Left kidney (tissue), 8 donors: ENCODE measurements at places on chromosomes 6 and 20.
A peak's percentile ranks its signal among the peaks of the same experiment; 100 is the strongest.

DNA sequence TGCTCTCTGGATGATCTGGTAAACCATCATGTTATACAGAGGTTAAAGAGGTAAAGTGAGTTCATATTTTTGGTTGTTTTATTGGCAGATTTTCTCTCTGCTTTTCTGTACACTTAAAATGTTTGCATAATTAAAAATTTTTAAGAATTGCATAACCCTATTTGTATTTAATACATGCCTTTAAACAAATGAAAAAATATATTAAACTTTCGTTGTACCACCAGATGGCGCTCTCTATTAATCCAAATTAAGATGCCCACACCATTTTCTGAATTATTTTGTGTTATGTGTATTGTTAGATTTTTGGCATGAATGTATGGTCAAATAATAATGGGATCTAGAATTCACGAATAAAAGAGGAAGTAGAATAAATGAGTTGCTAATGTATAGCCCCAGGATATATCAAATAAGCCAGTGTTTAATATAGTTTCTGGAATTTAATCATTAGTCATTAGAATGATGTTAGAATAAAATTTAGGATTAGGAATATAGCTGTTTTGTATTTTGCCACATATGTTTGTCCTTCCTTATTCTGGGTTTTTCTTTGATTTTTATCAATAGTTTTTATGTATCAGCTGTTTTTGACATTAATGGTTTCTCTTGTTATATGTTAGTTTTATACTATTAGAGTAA is 38.9 kb downstream of the SMAP1 start:
- DNase-seq: peak; percentile 36

- no peak for DNase-seq
These were observed 252.6 kb downstream of the DLL1 start for GRCh38 chr6:170038251-170038650.

DNA sequence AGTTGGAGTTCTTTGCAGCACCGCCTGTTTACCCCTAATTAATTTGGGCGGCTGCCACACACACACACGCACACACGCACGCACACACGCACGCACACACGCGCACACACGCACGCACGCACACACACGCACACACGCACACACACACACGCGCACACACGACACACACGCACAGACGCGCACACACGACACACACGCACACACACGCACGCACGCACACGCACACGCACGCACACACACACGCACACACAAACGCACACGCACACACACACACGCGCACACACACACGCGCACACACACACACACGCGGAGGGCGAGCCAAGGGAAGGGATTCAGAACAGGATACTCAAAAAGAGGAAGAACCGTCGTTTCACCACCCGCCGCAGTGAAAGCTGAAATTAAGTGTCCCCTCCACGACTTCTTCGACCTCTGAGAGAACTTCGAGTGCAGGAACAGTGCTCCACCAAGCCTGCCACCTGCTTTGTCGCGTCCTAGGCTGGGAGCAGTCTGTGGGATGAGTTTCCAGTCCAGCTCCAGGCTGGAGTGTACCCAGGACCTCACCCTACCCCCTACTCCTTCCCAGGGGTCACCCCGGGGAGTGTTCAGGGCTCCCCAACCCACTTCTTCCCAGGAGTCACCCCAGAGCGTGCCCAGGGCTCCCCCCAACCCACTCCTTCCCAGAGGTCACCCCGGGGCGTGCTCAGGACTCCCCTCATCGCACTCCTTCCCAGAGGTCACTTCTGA is 1.1 kb downstream of the RNASET2 start:
- no peak for DNase-seq

DNA sequence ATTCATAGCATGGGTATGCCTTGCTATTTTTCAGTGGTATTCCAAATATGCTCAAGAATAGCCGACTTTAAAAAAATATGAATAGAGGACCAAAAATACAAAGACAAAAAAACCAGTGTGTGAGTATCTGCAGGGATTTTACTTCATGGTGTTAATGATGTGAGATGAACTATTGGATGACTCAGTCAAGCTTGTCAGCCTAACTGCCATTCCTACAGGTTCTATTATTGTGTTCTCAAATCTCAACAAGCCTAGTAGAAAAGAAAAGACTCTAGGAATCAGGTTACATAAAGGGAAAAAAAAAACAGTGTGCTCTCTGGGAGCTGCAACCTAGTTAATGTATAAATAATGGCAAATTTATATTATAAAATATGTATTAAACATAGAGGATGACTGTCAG is 588.4 kb upstream of the BTBD3 start:
- no peak for DNase-seq

GRCh38 chr6:157066781-157067491 is 256.4 kb downstream of the TMEM242 start:
- DNase-seq: no peak

DNA sequence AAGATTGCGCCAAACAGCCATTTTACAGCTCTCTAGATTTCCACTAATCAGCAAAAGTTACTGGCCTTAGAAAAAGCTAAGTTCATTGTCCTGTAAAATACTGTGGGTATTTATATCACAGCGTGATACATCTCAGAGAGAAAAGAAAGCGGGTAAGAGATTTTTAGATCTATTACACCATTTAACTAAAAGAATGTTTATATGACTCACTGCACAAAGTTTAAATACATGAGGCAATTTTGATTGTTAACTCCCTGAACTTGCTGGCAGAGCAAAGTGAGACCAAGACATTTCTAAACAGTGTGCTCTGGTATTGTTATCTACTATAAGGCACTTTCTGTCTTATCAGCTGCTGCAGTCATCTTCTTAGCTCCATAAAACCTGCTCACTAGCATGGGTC is 314.3 kb downstream of the EPHA7 start:
- DNase-seq: no peak

- DNase-seq: no peak
These were observed 126.8 kb downstream of the MAP3K7 start for GRCh38 chr6:90460051-90460450.

DNA sequence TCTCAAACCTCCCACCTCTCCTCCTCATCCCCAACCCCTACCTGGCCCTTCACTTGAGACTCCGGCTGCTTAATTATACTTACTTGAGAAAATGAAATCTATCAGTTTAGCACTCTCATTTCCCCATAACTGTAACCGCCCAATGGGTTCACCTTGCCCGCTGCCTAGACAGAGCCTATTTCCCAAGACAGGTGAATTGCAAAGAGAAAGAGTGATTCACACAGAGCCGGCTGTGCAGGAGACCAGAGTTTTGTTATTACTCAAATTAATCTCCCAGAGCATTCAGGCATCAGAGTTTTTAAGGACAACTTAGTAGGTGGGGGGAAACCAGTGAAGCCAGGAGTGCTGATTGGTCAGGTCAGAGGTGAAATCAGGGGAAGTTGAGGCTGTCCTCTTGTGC is 301.4 kb upstream of the CDYL start:
- DNase-seq: no peak

DNA sequence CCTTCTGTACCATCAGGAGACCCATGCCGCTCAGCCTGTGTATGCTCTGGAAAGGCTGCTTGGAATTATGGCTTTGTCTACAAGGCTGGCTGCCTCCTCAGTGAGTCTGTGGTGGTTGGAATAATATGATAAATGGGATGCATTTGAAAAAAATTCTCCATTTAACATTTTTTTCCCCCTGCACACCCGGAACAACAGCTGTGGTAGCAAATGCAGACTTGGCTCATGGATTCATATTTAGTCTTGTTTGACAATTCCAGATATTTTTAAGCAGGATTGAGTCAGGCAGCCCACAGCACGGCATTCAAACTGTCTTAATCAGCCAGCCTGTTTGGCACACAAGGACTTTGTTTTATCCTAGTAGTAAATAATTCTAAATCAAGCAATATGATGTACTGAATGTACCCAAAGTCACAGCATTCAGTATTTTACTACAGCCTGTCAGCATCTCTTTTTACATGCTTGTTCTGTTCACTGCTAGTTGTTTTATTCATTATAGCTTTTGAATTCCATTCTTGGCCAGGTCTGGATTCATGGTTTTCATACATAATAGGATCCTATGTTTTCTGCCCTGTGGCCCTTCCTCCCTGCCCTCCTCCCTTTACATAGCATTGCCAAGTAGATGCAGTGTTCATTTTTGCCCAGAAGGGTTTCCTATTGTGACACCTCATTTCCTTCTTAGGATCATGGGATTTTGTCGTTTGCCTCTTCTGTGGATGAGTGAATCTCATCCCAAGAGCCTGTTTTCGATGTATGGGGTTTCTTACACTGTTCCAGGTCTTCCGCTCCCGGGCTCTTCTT is 68.1 kb downstream of the LRRC1 start:
- no peak for DNase-seq

- DNase-seq: no peak
These were observed 200.0 kb downstream of the LY86 start for GRCh38 chr6:6788394-6789032.

- peak; percentile 43 for DNase-seq
These were observed 33.0 kb downstream of the HNF4A start for GRCh38 chr20:44388466-44389023.

DNA sequence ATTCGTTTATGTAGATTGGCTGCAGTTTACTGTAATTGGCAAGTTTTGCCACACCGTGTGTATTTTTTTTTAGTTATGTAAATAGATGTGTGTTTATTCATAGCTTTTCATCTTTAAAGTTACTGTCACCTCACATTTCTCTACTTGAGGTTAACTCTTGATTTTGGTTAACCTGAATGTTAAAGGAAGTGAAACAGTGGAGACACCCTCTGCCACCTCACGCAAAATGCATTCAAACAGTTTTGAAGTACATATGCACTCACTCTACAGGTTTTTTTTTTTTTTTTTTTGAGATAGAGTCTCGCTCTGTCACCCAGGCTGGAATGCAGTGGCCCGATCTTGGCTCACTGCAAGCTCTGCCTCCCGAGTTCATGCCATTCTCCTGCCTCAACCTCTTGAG is 17.7 kb downstream of the OR2A4 start:
- no peak for DNase-seq

GRCh38 chr6:30972816-30973215 is 10.7 kb upstream of the MUC21 start:
- no peak for DNase-seq

- no peak for DNase-seq
These were observed 218.3 kb downstream of the PREX1 start for GRCh38 chr20:48609491-48609978.

GRCh38 chr20:62549499-62550086 is 73.8 kb upstream of the GATA5 start:
- no peak for DNase-seq

- DNase-seq: no peak
These were observed 467.5 kb downstream of the PRKN start for GRCh38 chr6:162260027-162260426.

DNA sequence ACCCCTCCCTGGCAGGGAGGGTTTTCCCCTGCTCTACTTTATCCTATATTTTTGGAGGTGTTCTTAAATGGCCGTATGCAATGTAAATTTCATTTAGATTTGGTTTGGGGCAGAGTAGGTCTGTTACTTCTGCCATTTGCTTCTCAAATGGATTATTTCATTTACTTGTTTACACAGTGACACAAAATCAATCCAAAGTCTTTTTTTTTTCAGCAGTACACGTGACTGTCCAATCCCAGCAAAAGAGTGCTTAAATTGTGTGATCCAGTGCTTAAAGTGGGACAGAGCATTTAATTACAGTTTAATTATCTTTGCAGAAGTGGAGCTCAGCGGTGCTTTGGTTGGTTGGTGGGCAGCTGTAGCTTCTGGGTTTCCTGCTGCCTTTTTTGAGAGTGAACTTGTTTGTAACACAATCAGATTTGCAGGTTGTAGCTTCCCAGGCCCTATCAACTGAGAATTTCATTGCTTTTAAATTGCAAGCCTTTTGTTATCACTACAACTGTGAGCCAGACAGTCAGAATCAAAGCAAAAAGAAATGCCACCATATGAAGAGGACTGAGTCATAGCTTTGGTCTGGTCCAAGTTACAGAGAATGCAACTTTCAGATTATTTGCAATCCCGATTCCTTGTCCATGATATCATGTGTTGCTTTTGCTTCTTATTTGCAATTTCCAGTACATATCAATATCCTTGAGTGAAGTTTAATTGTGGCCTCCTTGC is 216.9 kb downstream of the DOK5 start:
- no peak for DNase-seq

- DNase-seq: no peak
These were observed 37.4 kb upstream of the HDAC2 start for GRCh38 chr6:114008331-114008730.

- DNase-seq: no peak
These were observed 1309.0 kb downstream of the EPHA7 start for GRCh38 chr6:92110403-92110802.

DNA sequence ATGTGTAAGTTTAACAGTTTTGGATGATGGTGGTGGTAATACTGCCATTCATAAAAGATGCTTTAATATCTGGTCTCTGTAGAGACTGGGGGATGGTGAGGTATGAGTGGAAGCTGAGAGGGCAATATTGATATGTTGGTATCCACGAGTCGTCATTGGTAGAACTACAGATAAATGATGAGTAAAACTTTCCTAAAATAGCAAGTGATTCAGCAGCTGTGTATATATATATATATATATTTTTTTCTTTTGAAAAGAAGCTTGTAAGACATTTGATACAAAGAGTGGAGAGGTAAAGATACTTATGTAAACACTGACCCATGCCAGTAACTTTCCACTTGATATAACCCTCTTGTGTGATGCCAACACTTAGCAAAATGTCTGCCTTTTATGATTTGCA is 41.7 kb upstream of the CITED2 start:
- no peak for DNase-seq
